ENCODE measurements at places on chromosomes 5 and 9.
A peak's percentile ranks its signal among the peaks of the same experiment; 100 is the strongest.

- DNase-seq: peak; percentile 56
These were observed 27.2 kb downstream of the ATP6V0E1 start for GRCh38 chr5:173010547-173011464.

DNA sequence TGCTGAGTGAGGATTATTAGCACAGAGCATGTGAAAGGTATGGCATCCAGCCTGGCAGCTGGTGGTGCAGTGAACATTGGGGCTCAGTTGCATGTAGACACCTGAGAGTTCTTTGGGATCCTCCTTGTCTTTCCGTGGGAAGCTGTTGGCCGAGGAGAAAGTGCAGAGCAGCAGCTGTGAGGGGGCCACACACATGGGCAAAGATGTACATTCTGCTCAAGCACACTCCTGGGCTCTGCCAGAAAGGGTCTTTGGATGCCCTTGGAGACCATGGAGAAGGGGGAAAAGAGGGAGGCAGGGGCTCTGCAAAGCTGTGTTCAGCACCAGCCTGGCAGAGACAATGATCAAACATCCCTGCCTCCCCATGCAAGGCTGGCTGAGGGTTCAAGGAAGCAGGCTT is 138.7 kb upstream of the PITX1 start:
- no peak for DNase-seq

GRCh38 chr5:57470339-57470738 is 12.3 kb downstream of the ACTBL2 start:
- no peak for DNase-seq

GRCh38 chr5:133941456-133942196 is 26.8 kb downstream of the C5orf15 start:
- no peak for DNase-seq

Data from transverse colon (tissue), 4 donors.